Pancreas (tissue), 10 donors: ENCODE measurements at places on chromosomes 1 and 21. TPM values are rescaled to one million over a fixed set of nuclear protein-coding genes. Genes with fewer than 3 reads are reported as not detected.

GRCh38 chr1:24720152-24720551 lies 25.1 kb upstream of the CLIC4 start:
- no peaks in the 10 kb centered on the region for H3K36me3 ChIP-seq
- H3K27me3 ChIP-seq = no peaks in the 10 kb centered on the region
- peak overlapping the region; percentile 44 for H3K27ac ChIP-seq
- peak; percentile 40 for DNase-seq
- H3K4me1 ChIP-seq = peaks cover 10% of the 10 kb centered on the region
- H3K4me3 ChIP-seq = no peak overlapping the region

GRCh38 chr1:43539726-43540434 lies 9.2 kb downstream of the PTPRF start:
- no peaks in the 10 kb centered on the region for H3K36me3 ChIP-seq
- H3K27me3 ChIP-seq = no peaks in the 10 kb centered on the region
- H3K4me1 ChIP-seq = peaks cover 63% of the 10 kb centered on the region
- H3K27ac ChIP-seq = no peak overlapping the region
- no peak overlapping the region for H3K4me3 ChIP-seq

DNA sequence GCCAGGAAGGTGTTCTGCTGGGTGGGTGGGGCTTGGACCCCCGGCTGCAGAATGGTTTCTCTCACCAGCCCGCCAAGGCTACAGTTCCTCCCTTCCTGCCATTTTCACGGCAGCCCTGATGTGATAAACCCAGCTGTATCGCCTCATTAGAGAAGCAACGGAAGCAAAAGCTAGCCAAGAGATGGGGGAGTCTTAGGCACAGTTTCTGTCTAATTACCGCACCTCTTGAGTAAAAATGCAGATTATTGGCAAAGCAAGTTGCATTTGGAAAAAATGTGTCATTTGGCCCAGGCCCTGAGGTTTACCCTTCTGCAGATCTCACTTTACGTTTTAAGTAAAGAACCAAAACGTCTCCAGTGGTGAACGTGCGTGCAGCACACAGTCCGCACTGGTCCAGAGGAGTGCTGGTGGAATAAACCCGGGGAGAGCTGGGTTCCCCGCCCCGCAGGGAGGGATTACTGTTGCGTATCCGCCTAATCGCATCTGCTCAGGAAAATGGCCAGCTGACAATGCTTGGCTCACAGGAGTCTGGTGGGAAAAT lies 109.9 kb downstream of the GALNT2 start:
- H3K4me3 ChIP-seq = no peak overlapping the region
- no peaks in the 10 kb centered on the region for H3K4me1 ChIP-seq
- H3K27ac ChIP-seq = no peak overlapping the region

The SPRR1A gene
- not detected for total RNA-seq

GRCh38 chr1:205251576-205251975 lies 23.8 kb downstream of the TMCC2 start:
- H3K27me3 ChIP-seq = no peaks in the 10 kb centered on the region
- H3K4me1 ChIP-seq = peaks cover 5% of the 10 kb centered on the region
- H3K27ac ChIP-seq = no peak overlapping the region
- H3K4me3 ChIP-seq = no peak overlapping the region
- DNase-seq = no peak
- no peaks in the 10 kb centered on the region for H3K36me3 ChIP-seq

The LIPI gene
- not detected for total RNA-seq

The PTGFR gene
- 0.43 TPM for total RNA-seq

The TNFRSF4 gene
- 0.26 TPM for total RNA-seq

DNA sequence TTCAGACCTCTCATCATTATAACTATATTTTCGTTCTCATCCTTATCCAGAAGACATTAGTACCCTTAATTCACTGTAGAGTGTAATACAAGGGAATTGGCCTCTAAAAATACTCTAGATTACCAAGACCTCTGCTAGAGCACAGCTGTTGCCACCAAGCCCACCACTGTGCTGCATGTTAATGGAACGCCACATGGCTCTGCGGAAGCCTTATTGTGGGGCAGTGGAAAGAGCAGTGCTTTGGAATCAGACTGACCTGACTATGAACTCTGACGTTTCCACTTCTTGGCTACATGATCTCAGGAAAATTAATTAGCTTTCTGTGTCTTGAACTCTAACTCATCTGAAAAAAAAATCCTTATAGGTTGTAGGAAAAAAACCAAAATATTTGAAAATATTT lies 222.1 kb downstream of the LMX1A start:
- H3K4me3 ChIP-seq = no peak overlapping the region
- H3K4me1 ChIP-seq = no peaks in the 10 kb centered on the region
- H3K36me3 ChIP-seq = no peaks in the 10 kb centered on the region
- H3K27ac ChIP-seq = no peak overlapping the region
- no peak for DNase-seq

The F3 gene
- total RNA-seq = 76.6 TPM
